ENCODE measurements at places on chromosomes 7 and 10.

GRCh38 chr7:155009570-155010157 lies 6.7 kb upstream of the PAXIP1 start:
- no peak for DNase-seq

- no peak for DNase-seq
These were observed 232.3 kb downstream of the CUX1 start for GRCh38 chr7:102049765-102050164.

DNA sequence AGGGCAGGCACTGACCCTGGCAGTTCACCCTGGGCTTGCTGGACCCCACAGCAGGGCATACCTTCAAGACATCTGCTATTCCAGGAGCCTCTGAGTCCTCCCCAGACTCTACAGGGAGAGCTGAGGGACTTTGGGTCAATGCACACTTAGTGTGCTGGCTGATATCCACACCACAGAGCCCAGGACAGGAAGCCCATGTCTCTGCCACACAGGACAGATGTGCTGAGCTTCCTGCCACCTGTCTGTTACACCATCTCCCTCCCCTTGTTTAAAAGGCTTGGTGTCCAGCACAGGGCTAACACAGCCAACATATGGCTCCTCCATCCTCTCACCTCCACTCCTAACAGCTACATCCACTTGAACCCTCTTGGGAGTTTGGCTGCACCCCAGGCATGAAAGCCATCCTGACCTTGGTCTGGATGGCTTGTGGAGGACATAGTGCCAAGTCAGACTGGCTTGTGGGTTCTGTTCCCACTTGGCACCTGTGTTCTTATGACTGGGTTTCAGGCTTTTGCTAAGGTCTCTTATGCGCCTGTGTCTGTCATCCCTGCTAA lies 529.8 kb downstream of the GALNT17 start:
- no peak for DNase-seq

DNA sequence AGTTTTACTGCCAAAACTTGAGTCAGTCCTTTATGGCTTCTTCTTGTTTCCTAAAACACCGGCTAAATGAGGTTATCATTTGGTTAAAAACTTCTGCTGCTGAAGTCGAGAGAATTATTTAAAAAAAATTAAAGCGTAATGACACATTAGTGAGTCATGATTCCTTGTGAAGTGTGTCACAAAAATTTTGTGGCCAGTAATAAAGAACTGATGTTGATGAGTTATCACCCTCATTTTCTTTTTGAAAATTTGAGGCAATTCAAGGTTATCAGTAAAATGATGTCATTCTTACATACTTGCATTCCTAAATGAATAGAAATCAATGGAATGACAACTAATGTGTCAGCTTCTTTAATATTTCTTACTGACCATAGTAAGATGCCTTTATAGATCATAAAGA lies 427.4 kb downstream of the SORCS3 start:
- DNase-seq: no peak

DNA sequence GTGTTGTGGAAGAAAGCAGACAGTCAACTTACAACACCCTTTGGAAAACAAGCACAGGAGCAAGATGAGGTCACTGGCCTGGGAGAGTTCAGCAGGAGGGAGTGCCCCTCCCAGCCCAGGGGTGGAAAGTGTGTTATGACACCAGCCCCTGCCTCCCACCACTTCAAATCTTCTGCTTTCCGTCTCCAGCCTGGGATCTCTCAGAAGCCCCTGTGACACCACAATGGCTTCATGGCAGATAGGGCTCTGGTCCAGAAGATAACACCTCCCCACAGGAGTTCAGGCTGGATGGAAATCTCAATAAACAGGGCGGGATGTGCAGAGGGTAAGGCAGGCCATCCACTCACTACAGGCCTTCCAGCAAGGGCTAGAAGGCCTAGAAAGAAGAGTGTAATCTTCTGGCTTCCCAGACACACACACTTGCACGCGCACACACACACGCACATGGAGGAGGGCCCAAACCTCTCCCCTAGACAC lies 48.7 kb upstream of the ZMIZ1 start:
- no peak for DNase-seq

- peak; percentile 63 for DNase-seq
These were observed 23.7 kb upstream of the ITGB1 start for GRCh38 chr10:32981760-32982159.

DNA sequence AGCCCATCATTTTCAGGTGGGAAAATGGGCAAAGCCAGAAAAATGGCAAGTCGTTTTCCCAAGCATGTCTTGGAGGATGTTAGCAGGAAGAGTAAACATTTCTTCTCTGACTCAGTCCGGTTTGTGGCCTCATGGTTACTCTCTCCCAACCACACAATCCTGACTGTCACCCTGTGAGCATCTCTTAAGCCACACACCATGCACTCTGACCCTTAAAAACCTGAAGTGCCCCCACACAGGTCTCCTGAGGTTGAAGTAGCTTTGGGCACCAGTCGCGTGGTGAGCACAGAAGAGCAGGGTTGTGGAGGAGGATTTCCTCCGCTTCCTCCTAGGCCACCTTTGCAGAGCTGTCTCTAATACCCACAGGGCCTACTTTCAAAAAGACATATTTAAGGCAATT lies 387.3 kb upstream of the NPVF start:
- DNase-seq: no peak

GRCh38 chr10:99337311-99337811 lies 8.2 kb downstream of the CNNM1 start:
- DNase-seq: no peak

DNA sequence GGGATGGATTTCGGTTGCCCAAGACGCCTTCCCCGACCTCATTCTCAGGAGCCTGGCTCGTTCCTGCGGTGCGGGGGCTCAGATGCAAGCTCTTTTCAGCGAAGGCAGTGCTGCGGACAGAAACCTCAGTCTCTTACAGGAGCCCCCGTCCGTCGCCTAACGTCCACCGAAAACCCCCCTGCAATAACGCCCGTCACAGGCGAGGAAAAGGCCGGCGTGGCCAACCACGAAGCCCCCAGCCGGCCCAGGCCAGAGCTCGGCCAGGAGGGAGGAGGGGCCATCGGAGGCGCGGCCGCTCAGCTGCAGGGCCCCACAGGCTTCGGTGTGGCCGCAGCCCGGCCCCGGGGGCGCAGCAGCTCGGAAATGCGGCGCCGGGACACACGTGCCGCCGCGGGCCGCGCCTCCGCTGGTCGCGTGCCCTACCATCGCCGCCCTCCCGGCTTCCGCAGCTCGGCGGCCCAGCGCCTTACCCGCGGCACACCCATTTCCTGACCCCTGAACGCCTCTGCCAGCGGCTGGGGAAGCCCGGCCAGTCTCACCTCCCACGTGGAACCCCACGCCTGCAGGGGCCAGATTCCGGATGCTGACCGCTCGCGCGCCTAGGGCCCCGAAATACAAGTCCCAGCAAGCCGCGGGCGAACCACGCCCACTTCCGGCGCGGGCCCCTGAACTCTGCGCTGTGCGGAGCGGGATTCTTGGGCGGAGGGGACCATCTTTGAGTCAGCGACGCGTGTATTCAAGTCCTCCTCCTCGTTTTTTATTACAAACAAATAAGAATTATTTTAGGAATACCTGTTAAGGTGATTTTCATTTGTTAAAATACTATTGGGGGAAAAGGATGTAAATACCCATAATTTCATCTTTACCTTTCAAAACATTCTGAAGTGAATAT lies at the start of gene ZNF239:
ZNF239 (minus strand) TSS at position 616 of the 892 bp plus-strand sequence. CDS start 16,537 bp downstream, outside the sequence.
- peak; percentile 93 for DNase-seq

DNA sequence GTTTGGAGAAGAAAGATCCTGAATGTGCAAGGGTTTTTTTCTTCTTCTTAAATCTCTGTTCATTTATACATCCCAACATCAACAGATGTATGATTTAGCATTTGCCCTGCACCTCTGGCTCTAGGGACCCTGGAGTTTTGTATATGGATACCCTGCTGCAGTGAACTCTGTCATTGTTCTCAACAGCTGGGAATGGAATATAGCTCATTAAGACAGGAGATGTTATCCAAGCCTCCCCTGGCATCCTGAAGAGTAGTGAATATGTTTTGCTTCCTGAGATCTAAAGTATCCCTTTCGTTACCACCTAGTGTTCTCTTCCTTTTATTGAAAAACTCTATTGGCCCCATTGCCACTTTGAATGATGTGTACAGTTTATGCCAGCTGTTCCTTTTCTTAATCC lies 275.9 kb downstream of the EXOC4 start:
- no peak for DNase-seq

DNA sequence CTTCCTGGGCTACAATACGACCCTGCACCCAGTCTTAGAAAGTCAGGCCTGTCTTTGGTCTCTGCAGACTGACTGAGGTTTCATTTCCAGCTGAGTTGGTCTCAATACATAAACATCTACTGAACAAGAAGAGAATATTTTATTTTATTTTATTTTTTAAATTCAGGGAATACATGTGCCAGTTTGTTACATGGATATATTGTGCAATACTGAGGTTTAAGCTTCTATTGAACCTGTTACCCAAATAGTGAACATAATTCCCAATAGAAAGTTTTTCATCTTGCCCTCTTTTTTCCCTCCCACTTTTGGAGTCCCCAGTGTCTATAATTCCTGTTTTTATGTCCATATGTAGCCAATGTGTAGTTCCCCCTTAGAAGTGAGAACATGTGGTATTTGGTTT lies 10.7 kb downstream of the FZD8 start:
- no peak for DNase-seq
